ENCODE measurements at places on chromosomes 4 and X.

- DNase-seq, result peak; percentile 47
Measured at GRCh38 chrX:154082396-154083125, 15.0 kb downstream of the MECP2 start.

DNA sequence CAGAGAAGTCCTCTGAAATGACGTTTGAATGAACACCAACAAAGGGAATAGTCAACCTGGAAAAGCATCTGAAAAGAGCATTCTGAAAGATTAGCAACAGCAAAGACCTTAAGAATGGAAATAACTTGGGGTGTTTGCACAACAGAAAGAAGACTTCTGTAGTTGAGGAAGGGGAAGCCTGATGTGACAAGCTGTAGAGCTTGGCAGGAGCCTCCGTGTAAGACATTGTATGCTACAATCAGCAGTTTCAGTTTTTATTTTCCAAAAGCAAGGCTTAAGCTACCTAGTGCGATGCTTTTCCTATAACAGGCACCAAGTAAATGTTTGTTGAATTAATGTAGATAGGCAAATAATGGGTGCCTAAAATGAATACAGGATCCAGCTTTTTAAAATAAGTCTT is 484.0 kb downstream of the SPRY1 start:
- DNase-seq, result no peak

DNA sequence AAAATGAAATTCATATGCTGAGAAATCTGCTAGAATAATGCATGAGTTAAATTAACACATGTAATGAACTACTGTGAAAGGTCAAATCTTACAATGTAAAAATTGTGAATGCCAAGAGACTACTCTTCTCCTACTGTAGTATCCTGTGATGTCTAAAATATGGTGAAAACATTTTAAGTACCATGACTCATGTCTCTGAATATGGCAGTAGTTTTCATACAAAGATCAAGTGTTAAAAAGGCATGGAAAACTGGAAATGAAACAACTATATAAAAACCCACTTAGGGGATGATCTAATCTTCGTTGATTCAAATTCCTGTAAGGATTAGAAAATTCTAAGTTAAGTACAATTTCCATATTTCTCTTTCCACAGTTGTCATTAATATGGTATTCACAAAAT is 221.3 kb downstream of the PPP3CA start:
- no peak for DNase-seq

DNA sequence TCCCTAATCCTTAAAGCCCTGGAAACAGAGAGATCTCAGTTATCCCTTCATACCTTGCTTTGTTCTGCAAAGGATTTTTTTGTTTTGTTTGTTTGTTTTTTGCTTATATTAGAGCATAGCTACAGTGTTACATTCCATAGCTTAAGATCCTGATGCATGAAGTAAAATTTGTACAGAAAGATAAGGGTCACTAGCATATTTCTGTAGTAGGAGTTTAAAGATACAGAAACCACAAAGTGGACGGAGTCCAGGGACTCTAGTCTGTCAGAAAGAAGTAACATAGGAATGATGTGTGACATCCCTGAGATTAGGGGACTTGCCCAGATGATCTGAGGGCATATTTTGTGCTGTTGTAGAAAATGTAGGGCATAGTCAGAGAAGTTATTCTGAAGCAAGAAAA is 151.9 kb upstream of the PLAC1 start:
- DNase-seq, result no peak

DNA sequence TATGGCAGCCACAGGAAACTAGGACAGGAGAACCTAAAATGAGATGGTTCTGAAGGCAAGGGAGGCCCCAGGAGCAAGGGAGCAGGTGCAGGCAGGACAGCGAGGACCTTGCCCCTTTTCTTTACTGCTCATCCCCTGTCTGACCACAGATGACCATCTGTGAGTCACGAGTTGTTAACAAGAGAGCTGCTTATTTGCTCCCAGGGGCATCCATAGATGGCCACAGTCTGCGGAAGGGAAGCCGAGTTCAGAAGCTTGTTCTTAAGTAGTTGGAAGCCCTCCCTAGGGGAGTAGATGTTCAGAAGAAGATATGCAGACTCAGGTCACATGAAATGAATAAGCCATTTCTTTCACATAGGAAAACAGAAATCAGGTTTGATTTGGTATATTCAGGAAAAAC is 69.4 kb downstream of the EVC2 start:
- peak; percentile 61 for DNase-seq

DNA sequence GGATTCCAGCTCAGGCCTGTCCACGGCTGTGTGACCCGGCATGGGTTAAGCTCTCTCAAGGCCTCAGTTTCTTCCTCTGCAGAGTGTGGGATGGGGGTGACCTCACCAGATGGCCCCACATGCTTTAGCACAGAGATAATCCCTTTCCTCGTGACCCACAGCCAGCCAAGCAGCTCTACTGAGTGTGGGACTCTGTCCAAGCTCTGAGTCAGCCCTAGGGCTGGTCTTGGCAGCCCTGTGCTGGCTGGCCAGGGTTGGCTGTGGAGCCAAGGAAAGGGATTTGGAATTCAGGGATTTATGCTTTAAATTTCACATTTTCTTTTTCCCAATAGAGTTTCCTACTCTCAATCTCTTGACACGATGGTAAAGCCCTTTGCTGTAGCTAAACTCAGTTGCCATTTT is 19.7 kb upstream of the SPON2 start:
- DNase-seq, result peak; percentile 94

- no peak for DNase-seq
Measured at GRCh38 chr4:40221744-40222143, 24.9 kb downstream of the RHOH start.

- no peak for DNase-seq
Measured at GRCh38 chr4:47128991-47129390, 97.6 kb downstream of the GABRB1 start.

DNA sequence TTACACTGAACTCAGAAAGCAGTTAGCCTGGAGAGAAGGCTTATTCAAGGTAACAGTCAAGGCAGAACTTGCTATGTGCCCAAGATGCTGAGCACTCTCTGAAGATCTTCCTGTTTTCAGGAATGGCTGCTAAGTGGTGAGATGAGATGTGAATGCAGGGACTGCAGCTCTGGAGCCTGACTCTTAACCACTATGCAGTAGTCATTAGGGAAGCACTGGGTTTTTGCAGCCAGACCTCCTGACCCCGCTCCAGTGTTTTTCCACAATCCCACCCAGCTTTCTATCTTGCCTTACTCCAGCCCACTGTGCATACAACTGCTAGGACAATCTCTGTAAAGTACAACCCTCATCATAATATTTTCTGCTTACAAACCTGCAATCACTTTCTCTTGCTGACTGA is 95.2 kb upstream of the LNX1 start:
- DNase-seq, result no peak

DNA sequence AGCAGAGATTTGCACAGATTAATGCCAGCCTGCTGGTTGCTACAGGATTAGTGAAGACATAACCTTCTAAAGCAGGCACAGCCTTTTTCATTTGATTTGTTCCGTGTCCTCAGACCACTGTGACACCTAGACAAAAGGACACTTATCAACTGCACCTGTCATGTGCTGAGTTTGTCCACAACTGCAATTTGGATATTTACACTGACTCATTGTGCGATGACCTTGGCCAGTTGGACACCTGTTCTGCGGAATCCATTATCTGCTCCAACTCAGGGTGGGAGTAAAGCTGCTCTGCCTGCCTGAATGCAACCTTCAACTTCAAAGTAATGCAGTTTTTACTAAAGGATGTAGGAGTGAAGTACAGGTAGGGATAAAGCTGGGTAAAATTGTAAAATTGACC is 4.1 kb upstream of the NR0B1 start:
- no peak for DNase-seq

DNA sequence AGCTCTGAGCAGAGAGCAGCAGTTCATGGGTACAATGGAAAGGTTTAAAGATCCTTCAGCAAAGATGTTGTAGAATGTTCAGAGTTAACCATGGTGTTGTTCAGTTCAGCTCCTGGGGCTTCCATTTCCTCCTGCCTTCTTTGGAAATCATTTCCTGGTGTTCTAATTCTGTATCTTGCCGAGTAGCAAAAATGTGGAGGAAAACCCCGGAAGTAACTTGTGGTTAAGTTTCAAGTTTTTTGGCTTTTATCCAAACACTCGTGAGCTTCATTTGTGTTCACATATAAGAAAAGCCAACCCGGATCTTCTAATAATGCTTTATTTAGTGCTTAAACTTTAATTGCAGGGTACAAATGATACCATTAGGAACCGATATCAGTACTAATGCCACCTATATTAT is 33.6 kb upstream of the ARX start:
- DNase-seq, result peak; percentile 11

- peak; percentile 83 for DNase-seq
Measured at GRCh38 chr4:87150498-87151261, 69.7 kb downstream of the KLHL8 start.

DNA sequence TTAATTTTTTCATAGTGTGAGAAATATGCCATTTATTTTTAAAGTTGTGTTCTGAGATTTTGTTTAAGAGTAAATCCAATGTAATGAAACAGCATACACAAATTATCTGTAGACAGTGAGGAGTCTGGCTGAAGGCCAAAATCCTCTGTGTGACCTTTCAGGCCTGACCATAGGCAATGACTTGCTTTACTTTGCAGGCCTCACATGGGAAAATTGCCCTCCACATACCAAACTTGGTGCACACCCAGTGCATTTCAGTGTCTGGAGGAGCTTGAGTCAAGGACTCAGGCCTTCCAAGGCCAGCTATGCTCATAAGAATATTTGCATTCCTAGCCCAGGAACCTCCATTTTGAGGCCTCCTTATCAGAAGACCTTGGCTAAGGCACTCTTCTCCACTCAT is 430.1 kb downstream of the GABRG1 start:
- no peak for DNase-seq

- no peak for DNase-seq
Measured at GRCh38 chr4:138225477-138225876, 16.7 kb downstream of the SLC7A11 start.

DNA sequence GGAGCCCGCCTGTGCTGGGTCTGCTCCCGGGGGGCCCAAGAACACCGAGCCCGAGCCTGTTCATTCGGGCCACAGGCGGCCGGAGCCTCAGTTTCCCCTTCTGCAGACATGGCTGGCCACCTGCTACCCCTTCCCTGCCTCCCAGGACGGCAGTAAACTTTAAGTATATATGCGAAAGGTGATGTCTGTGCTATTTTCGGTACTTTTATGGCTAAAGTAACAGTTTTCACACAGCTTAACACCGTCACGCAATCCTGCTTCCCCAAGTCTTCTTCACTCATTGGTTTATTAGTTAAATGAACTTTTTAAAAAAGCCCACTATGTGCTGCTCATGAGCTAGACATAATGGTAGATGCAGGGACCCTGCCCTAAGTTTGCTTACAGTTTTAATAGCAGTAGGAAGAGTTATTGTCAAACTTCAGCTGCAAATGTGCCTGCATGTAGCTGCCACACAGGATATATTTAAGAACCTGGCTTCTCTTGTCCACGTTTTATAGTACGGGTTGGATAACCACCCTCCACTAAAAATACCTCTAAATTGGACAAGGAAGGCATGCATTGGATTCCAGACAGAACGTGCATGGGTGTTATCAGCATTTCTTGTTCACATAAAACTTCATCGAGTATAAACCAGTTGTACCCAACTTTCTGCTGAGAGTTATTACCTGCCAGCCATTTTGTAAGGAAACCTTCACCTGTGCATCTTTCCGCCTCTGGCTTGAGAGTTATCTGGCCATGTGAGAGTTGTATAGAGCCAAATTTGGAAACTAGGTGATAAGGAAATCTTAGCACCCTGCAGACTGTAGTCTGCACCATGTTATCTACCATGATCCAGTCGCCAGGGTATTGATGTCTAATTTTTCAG is 741 bp downstream of the ANAPC4 start:
- no peak for DNase-seq

DNA sequence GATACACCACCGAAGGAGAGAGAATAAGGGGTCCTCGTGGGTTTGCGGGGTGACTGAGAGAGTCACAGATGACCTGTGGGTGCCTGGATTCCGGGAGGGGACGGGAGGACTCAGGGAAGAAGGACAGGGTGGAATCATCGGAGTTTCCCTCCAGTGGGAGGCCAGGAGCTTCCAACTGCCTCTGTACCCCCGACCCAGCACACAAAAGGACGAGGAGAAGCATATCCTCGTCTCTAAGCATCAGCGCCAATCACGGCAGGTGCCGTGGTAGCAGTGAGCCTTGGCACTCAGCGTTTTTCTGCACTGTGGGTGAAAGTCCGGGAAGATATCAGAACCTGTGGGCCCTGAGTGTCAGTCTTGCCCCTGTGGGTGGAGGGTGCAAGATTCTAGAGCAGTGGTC is 62.0 kb downstream of the ASMT start:
- no peak for DNase-seq

GRCh38 chr4:80540349-80540748 is 204.8 kb downstream of the CFAP299 start:
- no peak for DNase-seq

DNA sequence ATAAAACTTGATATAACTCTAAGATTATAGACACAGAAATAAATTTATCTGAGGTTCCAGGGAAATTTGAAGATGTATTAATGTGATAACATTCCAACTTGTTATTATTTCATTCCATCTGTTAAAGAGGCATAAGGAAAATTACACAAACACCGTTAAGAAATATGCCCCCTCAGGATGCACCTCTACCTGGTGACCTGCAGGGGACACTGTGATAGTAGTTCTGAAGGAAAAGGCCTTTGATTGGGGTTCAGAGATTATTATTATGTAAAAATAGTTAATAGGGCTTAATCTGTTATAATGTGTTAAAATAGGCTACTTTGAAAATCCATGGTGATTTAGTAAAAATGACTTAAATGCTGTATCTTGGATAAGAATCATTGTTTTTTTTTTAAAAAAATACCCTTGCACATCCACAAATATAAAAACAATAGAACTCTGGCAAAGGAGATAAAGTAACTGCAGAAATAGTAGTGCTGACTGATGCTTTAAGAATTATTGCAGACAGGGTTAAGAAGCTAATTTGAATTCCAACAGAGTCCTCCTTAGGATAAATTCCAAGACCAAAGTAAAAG is 6.1 kb upstream of the ABRAXAS1 start:
- peak; percentile 2 for DNase-seq

DNA sequence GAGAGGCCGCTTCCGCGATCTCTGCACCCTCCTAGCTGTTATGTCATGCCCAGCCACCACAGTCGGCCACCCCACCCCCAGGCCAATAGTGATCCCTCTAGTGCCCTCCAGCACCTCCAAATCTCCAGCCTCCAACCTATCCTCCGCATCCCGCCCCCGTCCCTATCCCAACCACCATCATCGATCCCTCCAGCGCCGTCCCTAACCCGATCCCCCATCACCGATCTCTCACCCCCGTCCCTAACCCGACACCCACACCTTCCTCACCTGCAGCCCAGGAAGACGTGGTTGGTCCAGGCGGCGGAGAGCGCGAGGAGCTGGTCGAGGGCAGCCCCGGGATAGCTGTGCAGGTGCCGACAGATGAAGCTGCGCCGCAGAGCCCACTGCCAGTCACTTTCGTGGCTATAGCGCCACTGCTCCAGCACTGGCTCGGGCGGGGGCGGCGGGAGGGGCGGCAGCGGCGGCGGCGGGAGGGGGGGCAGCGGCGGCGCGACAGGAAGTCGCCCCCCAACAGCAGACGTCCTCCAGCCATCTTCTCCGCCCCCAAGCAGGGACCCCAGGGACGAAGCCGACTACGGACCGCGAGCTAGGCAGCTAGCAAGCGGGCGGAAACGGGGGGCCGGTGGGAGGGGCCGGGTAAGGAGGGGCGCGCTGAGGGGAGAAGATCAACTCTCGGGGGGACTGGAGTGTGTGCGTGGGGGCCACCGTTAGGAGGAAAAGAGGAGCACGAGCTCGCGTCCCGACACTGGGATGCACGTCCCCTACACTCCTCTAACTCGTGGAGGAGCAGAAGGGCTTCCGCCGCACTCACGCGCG is 552 bp downstream of the NKRF start:
- DNase-seq, result no peak

GRCh38 chr4:17898553-17899055 is 87.8 kb downstream of the NCAPG start:
- no peak for DNase-seq

- no peak for DNase-seq
Measured at GRCh38 chr4:11420327-11420726, 8.4 kb downstream of the HS3ST1 start.

All from brain microvascular endothelial cell (primary cell).